Fibroblast of villous mesenchyme (primary cell): ENCODE measurements at places on chromosomes 7 and 10. TPM values are rescaled to one million over a fixed set of nuclear protein-coding genes. Genes with fewer than 3 reads are reported as not detected.

Gene OR6B1
- total RNA-seq: under 0.01 TPM in 1 of 2 replicates, not detected in the other

DNA sequence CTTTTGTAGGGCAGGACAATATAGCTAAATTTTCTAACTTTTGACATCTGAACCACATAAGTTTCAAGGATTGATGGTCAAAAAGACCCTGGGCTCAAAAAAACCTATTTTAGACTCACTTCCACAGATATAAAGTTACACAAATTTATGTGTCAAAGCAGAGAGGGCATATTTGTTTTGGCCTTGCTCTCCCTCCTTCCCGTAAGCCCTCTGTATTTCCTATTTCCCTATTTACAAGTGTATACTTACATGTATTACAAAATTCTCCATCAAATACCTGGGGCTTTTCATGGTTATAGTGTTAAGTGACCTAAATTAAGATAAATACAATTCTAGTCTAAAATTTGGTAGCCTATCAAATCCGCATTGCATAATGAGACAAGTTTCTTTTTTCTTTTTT, 2.6 kb downstream of the KDM7A start:
- no peak for DNase-seq

Gene CH25H
- total RNA-seq: under 0.01 and 0.64 TPM in 2 replicates

Gene PDZD7
- total RNA-seq: 1.7 and 1.9 TPM in 2 replicates

DNA sequence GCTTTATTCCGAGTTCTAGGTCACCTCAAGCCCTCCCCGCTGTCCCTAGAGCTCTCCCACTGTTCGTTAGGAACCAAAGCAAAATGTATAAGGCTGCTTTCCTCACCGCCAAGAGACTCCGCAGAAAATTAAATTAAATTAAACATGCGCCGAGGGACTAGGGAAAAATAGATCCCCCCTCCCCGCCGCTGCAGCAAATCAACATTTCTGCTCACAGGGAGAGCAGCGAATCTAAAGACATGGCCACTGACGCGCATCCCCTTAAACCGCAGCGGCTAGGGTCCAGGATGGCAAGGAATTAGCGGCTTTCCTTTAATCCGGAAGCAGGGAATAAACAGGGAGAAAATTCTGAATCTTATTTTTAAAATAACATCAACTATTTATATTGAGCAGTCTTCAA, 7.6 kb downstream of the SP8 start:
- no peak for DNase-seq

Gene OR2A12
- not detected in 2 replicates for total RNA-seq

- DNase-seq: peak; percentile 58
Measured at GRCh38 chr10:71864911-71865361, 13.9 kb upstream of the PSAP start.

Gene TEX36
- total RNA-seq: not detected in 2 replicates

Gene SOSTDC1
- not detected in 2 replicates for total RNA-seq

Gene ENKUR
- total RNA-seq: under 0.01 TPM in 1 of 2 replicates, not detected in the other

- DNase-seq: peak; percentile 54
Measured at GRCh38 chr7:6375348-6376101, 72.2 kb downstream of the DAGLB start.

- DNase-seq: no peak
Measured at GRCh38 chr7:44729949-44730590, 18.6 kb upstream of the ZMIZ2 start.

- no peak for DNase-seq
Measured at GRCh38 chr7:34137176-34137575, 231.8 kb downstream of the BMPER start.

Gene MSMB
- total RNA-seq: not detected in 2 replicates

GRCh38 chr10:19840776-19841175, 24.5 kb downstream of the PLXDC2 start:
- DNase-seq: no peak

GRCh38 chr10:132095403-132096113, 29.8 kb downstream of the JAKMIP3 start:
- no peak for DNase-seq

GRCh38 chr10:52027055-52027705, 286.9 kb upstream of the DKK1 start:
- peak; percentile 4 for DNase-seq

DNA sequence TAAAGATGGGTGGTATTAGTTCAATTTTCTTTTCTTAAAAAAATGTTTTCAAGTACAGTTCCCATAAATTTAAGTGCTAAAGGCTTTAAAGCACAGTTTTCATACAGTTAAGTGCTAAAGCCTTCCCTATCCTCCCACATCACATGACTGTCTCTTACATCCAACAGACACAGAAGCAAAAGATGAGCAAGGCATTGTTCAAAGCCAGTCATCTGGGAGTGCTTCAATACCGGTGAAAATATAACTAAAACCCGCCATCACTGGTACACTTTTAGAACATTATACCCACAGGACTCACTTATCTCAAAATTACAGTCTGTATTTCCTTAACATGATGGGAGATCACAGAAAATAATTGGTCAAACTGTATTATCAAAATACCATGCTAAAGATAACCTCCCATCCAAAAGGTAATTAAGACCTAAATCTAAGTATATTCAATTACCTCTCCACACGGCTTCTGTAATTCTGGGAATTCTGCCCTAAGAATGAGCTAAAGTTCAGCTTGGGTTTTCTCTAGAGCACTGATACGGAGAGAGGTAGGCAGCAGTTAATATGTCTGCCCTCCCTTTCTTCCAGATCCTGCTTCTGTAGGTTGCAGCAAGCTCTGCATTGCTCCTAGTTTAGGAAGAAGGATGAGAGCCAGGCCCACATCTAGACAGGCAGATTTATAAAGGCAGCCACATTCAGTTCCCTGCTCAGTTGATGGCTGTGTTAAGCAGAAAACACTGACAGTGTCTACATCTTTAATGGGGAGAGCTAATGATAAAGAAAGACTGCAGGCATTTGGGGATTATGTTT, 474.8 kb upstream of the PFKP start:
- no peak for DNase-seq

DNA sequence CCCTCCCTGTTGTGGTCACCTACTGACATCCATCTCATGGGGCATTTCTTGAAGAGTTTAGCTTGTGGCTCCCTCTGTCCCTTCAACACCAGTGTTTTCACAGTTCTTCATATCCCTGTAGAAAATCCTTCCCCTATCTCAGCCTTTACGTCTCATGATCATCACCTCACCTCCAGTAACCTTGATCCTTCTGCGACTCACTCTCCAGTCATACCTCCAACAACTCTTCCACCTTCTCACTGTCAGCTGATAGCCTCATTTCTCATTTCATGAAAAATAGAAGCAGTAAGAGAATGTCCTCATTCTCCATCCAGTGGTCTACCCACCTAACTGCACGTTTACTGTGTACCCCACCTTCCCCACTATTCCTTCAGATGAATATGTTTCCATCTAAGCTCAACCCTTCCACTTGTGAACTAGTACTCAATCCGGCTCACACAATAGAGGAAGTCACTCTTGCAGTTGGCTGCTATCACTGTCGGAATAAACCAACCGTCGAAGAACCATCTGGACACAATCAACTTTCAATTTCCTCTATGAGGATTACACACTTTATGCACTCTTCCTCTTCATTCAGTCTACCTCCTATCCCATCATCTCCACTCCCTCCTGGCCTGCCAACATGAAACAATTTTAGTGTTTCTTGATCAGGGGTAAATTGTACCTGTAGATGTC, 256.0 kb downstream of the AHR start:
- no peak for DNase-seq

Gene CYP2C19
- 0.43 TPM in 1 of 2 replicates, not detected in the other for total RNA-seq

DNA sequence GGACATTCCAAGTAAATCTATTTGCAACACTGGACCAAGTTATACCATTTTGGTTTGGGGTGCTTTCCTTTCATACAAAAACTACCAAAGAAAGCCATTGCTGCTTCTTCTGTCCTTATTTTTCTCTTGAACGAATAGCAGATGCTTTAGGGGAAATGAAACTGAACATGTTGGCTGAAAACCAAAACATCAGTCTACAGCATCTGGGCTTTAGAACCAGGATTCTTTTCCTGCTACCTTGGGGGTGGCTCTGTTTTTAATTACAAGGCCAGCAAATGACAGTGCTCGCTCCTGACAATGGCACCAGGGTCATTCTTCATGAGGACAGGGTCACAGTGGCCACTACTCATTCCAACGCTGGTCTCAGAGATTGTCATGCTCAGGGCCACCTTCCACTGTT, 80.3 kb downstream of the WDR11 start:
- no peak for DNase-seq

DNA sequence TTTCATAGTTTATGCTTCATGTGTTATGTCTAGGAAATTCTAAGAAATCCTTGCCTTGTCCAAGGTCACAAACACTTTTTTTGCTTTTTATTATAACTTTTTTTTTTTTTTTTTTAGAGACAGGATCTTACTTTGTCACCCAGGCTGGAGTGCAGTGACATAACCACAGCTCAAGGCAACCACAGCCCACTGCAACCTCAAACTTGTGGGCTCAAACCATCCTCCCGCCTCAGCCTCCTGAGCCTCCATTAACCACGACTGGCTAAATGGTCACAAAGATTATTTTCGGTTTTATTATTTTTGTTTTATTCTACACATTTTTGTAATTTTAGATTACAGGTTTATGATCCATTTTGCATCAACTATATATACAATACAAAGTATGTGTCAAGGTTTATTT, 7.1 kb upstream of the FAM204A start:
- DNase-seq: no peak

Gene SERPINE1
- total RNA-seq: 700 and 921 TPM in 2 replicates

- DNase-seq: peak; percentile 49
Measured at GRCh38 chr10:101297901-101298486, 56.0 kb upstream of the BTRC start.

Gene BHLHA15
- total RNA-seq: 1.3 TPM in 1 of 2 replicates, not detected in the other

Gene GRB10
- total RNA-seq: 23.3 and 39.3 TPM in 2 replicates

DNA sequence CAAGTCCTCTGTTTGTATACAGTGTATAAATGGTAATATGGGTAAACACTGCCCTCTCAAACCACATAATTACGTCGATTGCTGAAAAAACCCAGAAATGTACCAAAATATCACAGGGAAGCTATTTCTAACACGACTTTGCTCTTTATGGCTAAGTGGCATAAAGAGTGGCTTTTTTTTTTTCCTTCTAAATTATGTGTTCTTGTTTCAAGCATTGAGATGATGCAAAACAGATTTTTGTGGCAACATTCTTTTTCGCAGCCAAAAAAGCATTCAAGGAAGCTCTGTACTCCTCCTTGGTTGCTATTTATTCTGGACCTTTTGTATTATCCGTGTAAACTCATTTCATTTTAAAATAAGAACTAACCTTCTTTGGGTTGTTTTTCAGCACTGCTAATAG, 138.9 kb downstream of the VTI1A start:
- DNase-seq: no peak

Gene GPER1
- total RNA-seq: 1.9 and 2.6 TPM in 2 replicates

GRCh38 chr10:112497347-112497950, 50.4 kb downstream of the VTI1A start:
- DNase-seq: no peak

DNA sequence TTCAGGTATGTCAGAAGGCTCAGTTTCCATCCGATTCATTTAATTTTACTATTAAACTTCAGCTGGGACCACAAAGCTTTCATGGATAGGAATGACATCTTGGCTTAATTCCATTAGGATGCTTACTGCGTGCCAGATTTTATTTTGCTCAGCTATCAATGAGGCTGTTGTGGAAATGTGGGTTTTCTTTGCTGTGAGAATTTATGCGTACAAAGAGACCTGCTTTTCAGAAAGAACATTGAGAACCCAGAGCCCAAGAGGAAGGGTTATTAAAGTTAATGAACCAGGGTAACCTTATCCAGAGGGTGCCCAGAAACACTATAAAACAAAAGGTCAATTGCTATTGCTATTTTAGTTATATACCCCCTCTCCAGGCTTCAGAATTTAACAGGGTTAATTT, 98.3 kb downstream of the MKLN1 start:
- DNase-seq: no peak

DNA sequence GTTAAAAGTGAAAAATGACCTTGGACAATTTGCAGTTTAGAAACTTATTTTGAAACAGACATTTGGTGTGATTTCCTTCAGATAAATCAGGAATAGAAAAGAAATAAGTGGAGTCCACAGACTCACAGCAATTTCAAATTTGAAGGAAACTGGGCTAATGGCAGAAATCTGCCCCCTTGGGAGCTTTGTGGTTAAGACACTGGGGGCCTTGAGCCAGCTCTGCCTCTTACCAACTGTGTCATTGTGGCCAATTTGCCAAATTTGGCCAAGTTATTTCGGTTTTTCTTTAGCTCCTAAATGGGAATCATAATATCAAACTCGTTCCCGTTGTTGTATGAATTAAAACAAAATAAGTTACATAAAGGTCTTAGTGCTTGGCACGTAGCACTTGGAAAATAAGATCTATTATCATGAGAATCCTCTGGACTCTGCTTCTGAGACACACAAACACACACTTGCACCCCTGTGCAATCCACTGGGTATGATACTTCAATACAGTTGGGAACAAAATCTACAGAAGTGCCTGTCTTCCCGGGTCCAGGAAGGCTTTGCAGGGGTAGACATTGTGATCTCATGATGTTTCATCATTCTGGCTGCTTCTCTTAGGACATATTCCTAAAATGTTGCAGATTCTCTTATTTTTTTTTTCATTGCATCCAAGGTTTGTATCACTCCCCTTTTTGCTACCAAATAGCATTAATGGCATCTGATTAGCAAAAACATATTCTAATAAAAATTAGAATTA, 4.9 kb downstream of the ARMC3 start:
- DNase-seq: no peak

DNA sequence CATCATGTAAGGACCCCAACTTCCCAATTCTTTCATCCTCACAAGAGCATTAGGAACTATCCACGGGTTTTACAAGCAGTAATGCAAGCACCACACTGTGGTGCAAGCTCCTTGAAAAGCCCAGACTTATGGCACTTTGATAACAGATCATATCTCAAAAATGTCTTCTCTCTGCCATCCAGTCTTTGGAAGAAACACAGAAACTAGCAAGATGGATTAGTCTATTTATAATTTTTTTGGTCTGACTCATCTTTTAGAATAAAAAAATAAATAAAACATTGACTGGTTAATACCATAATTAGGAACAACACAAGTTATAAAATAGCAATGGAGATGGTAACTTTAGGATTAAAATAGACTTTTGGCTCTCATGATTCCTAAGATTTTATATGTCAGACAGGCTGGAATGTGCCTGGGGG, 49.0 kb upstream of the CALD1 start:
- peak; percentile 95 for DNase-seq

DNA sequence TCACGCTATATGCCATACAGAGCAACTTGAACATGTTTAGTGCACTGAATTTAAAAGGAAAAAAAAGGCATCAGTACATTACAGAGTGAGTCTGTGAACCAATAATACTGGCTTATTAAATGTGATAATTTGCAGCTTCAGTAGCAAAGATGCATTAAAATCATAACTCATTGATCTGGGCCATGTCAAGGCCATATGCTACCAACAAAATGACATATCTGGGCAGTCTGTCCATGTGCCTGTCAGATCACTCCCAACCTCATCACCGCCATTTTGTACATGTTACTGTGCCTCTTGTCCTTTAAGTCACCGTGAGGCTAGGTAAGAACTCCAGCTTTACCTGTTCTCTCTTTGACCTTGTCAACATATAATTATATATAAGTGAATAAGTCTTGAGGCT, 307.4 kb upstream of the LRGUK start:
- DNase-seq: no peak

Gene CFAP70
- 0.32 and 0.43 TPM in 2 replicates for total RNA-seq
